Activated CD8-positive, alpha-beta memory T cell treated with anti-CD3 and anti-CD28 coated beads, Interleukin-2, amount 50 U/mL, for 48 hours (primary cell): ENCODE measurements at places on chromosomes 3 and 15.

DNA sequence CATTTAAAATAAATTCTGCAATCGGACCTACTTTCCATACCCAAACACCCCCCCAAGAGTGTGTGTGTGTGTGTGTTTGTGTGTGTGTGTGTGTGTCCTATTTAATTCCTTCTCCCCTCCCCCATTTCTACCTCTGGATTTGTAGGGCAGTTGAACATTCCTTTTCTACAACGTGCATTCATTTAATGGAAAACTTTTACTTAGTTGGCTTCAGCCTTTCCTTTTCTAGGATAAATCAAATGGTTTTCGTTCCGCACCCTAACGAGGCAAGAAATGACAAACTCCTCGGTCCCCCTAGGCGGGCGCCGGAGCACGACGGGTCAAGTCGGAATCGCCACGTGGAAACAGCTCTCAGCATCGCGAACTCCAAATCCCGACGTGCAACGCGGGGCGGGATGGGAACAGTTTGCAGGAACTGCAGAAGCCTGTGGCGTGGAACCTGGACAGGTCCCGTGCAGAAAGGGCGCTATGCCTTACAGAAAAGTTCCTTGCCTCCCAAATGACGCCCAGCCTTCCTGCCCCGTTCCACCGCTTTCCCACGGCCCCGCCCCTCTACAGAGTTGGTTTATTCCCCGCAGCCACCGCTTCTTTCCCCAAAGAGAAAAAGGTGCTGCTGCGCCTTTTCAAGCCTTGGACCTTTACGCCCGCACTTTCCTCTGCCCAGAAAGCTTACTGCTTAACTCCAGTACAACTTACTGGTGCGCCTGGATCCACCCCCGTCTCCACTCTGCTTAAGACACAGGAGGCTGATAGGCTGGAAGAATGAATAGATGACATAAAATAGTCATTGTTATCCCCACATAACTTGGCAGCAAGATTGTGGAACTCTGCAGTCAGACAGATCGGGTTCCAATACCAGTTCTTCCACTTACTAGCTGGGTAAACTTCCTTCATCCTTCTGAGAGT lies 1.1 kb upstream of the EIF2B5 start:
- peak; percentile 83 for DNase-seq

GRCh38 chr3:59998058-59998457 lies 948.2 kb upstream of the CFAP20DC start:
- no peak for DNase-seq

GRCh38 chr3:30201715-30202114 lies 404.7 kb upstream of the TGFBR2 start:
- DNase-seq = no peak

DNA sequence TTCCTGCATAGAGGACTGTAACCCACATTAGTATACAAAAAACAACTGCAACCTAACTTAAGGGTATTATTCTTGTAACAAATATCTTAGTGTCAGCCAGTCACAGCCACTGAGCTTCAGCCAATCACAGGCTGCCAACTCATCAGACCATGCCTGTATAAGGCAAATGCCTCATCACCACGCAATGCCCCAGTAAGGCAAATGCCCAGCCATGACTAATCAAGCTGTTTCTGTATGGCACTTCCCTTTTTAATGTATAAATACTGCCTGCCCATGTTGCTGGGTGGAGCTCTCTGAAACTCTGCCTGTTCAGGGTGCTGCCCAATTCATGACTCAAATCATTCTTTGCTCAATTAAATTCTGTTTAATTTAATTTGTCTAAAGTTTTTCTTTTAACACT lies 18.4 kb upstream of the GABRA5 start:
- DNase-seq = no peak

DNA sequence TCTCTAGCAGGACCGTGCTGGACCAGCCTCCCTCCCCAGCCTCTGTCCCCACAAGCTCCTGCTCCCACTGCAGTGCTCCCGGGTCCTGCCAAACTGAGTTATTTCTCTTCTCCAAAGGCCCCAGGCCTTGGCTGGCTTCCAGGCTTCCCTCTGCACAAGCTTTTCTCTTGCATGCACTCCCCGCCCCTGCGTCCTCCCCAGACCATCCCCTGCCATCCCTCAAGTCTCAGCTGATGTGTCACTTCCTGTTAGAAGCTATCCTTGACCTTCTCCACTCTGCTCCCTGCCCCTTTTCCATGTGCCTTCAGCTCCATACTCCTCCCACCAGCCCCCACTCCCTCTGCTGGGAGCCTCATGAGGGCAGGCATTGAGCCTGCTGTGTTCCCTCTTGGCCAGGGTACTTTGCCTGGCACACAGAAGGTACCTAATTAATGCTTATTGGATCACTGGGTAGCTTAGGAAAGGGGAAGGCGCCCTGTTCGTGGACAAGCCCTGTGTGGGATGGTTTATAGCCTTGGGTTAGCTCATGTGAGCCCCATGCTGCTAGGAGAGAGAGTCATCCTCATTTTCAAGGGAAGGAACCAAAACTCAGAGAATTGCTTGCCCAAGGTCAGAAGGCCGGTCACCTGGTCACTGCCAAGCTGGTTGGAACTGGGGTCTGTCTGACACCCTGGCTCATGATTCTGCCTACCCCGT lies 56.4 kb downstream of the FEM1B start:
- no peak for DNase-seq

- DNase-seq = no peak
Measured at GRCh38 chr3:124787476-124788195, 57.4 kb downstream of the UMPS start.

- DNase-seq = no peak
Measured at GRCh38 chr3:4831580-4831950, 147.7 kb upstream of the BHLHE40 start.

DNA sequence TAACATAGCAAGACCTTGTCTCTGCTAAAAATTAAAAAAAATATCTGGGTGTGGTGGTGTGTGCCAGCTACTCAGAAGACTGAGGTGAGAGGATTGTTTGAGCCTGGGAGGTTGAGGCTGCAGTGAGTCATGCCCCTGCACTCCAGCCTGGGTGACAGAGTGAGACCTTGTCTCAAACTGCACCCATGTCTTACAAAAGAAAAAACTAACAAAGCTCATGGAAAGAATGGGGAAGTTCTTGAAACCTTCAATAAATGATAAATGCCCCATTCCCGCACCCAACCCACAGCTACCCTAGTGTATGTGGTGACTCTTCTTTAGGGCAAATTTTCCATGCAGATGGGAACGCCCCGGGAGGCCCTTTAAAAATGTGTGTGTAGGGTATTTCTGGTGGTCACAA lies 28.3 kb downstream of the RPLP1 start:
- DNase-seq = peak; percentile 25

GRCh38 chr3:191328962-191329653 lies at the start of gene CCDC50:
CCDC50 (plus strand) TSS chr3:191329394; CDS start chr3:191329675, 281 bp downstream.
- peak; percentile 53 for DNase-seq

GRCh38 chr3:27165321-27165721 lies 203.9 kb downstream of the NEK10 start:
- DNase-seq = no peak

GRCh38 chr3:30342318-30343060 lies 263.9 kb upstream of the TGFBR2 start:
- no peak for DNase-seq

DNA sequence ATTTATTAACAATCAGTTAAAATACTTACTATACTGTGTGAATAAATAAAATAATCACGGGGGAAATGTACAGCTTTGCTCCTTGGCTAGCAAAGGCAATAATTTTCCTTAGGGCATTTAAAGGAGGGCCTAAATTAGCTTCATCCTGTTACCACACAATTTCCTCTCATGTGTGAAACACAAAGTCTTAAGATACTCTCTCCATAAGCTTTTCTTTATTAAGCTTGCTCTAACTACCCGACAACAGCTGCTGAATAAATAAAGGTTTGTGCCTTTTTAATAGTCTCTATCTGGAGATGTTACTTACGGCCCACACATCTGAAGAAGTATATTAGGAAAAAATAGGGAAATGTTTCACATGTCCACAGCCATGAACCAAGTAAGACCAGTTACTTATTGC lies 29.7 kb downstream of the ZNF106 start:
- no peak for DNase-seq

DNA sequence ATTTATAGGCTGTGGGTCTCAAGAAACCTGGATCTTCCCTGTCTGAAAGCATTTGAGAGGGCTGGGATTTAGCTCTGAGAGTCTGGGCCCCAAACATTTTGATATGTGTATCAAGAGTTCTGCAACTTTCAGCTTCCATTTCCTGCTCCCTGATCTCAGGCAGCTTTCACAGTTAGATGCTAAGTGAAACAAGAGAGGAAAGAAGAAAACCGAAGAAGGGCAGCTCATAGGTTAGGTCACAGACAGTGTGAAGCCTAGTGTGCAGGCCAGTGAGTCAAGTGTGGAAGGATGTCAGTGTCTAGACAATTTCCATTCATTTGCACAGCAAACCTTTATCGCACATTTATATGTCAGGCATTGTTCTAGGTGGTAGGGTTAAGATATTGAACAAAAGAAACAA lies 173.6 kb upstream of the PROK2 start:
- no peak for DNase-seq

- DNase-seq = no peak
Measured at GRCh38 chr15:40918799-40919392, 10.2 kb upstream of the DLL4 start.

- DNase-seq = no peak
Measured at GRCh38 chr15:49734831-49735508, 114.1 kb downstream of the DTWD1 start.

GRCh38 chr15:73818308-73818985 lies 54.9 kb upstream of the TBC1D21 start:
- no peak for DNase-seq

DNA sequence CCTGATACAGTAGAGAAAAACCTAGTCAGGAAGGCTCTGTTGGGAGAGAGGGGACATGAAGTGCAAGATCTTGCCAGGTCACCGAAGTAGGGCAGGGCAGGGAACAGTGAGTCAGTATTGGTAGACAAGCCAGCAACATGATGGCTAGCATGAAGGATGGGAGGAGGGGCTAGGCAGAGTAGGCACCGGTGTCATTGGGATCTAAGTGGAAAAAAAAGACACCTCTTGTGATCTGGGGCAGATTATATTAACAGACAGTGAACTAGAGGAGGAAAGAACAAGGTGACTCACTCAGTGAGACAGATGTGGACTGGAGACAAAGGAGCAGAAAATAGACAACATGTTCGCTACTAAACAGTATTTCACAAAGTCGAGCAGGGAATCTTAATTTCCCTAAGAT lies 149.2 kb upstream of the SLC24A5 start:
- no peak for DNase-seq

DNA sequence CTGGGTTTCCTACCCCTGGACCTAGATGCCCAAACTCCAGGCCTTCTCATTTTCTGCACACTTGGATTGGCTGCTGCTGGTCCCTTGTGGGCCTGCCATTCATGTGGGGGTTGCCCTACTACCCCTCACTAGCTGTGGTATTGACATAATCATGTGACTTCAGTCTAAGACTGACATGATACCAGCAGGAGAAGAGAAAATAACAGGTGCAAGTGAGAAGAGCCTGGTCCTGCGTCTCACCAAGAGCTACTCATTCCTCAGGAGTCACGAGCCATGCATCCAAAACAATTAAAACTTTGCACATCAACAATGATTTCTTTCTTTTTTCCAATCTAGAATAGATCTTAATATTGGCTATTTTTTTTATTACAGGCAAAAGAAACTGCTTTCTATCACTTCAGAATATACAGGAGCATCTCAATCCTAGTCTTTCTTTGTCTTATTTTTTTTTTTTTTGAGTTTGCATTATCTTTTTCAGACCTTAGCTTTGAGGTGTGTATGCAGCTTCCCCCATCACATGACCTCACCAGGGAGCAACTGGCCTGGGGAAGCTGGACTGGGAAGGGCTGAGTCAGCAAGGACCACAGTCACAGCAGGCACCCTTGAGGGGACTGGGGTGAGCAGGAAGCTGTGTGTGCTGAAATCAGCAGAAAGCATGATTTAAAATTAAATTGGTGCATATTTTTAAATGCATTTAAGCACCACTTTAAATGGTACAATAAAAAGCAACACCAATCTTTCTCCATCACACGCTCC lies 27.6 kb downstream of the SLC9A9 start:
- DNase-seq = no peak

- DNase-seq = no peak
Measured at GRCh38 chr15:62125773-62126172, 39.3 kb downstream of the C2CD4B start.

DNA sequence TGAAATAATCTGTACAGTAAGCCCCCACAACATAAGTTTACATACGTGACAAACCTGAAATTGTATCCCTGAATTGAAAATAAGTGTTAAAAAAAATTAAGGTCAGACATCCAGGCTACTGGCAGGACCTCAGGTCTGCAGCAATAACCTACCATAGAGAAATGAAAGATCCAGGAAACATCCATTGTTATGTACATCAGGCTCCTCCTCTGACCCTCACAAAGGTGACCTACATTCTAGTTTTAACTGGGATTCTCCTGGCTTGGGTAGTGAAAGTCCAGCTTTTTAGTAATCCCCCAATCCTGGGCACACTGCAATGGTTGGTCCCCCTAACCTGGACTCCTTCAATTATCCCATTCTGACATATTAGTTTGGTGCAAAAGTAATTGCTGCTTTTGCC lies 749.6 kb upstream of the LMCD1 start:
- no peak for DNase-seq

DNA sequence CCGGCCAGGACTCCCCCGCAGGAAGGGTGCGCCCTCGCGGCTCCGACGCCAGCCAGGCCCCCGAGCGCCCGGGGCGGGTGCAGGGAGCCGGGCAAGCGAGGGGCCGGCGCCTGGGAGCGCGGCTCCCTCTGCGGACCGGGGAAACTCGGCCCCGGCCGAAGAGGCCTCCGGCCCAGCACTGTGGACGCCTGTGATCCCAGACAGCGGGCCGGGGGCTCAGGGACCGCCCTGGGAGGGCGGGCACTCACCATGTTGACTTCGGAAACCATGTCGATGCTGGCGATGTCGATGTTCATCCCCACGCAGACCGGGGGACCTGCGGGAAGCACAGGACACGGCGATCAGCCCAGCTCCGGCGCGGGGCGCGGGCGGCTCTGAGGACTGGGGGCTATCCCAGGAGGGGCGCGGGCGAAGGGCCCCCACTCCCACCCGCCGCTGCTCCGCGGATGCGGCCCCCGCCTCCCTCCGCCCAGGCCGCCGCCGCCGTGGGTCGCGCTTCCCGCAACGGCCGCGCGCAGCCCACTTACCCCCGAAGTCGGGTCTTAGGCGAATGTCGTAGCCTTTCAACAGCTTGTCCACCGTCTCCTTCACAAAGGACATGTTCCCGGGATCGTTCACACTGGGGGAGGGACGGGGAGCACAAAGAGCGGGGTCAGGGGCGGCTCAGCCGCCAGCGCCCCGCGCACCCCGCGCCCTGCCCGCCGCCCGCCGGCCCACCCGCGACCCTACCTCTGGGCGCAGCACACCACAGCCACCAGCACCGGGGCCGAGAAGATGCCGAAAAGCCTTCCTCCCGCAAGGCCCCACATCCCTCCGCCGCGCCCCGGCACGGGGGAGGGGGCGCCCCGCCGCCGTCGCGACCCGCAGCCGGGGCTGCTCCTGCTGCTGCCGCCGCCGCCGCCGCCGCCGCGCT lies at the start of gene GABRB3:
Gene GABRB3 (minus strand): TSS at position 913 of the 913 bp plus-strand sequence.
- DNase-seq = no peak

GRCh38 chr3:14297784-14298236 lies 104.6 kb upstream of the SLC6A6 start:
- DNase-seq = no peak

DNA sequence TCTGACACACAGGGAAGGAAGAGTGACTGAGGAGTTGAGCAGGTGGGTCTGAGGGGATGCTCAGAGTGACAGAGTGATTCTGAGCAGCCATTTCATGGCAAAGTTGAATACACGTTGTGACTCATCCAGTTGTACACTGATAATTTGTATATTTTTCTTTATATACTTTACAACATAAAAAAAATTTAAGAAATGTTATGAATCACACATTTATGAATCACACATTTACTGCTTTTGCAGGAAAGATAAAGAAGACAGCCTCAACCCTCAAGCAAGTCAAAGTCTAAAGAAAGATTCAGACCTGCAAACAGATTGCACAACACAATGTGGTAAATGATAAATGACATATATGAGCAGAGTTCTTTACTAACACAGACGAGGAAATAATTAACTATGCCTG lies 21.0 kb upstream of the CHMP2B start:
- no peak for DNase-seq
